NCI-H2081 (cell line): ENCODE measurements at places on chromosomes 6 and 20.

GRCh38 chr6:116036075-116036773 is 24.5 kb downstream of the FRK start:
- no peak for DNase-seq

GRCh38 chr6:137471986-137472385 is 22.2 kb downstream of the OLIG3 start:
- peak; percentile 42 for DNase-seq

- DNase-seq = no peak
These were observed 192.2 kb downstream of the FARS2 start for GRCh38 chr6:5453546-5453945.

DNA sequence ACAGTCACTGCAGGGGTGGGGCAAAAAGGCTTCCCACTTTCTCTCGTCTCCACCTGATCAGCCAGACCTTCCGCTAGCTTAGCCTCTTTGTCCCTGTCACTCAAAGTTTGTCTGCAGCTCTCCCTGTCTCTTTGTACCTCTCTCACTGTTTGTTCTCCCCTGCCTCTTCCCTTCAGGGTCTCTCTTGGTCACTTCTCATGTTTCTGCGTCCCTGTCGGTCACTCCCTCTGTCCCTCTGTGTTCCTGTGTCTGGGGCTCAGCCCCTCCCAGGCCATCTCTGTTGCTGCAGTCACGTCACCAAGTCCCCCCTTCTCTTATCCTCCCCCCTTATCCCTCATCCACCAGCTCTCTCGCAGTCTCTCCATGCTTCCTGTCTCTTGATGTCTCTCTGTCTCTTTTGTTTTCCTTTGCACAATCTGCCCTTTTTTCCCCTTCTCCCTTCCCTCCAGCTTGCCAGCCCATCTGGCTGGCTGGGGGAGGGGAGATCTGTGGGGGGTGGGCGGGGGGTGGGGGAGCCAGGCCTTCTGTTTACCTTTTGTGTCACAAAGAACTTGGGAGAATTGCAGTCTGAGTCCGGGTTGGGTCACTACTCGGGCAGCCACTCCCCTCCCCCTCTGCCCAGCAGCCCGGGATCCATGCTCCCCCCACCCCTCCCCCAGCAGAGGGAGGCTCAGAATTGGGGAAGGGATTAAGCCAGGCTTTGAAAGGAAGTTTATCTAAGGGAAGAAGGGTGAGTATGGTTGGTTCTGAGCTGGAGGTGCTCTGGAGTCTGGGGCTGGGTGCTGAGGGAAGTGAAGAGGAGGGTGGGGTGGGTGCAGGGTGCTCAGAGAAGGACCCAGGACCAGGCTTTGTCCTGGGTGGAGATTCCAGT is 32.3 kb downstream of the FOXP4 start:
- peak; percentile 26 for DNase-seq

DNA sequence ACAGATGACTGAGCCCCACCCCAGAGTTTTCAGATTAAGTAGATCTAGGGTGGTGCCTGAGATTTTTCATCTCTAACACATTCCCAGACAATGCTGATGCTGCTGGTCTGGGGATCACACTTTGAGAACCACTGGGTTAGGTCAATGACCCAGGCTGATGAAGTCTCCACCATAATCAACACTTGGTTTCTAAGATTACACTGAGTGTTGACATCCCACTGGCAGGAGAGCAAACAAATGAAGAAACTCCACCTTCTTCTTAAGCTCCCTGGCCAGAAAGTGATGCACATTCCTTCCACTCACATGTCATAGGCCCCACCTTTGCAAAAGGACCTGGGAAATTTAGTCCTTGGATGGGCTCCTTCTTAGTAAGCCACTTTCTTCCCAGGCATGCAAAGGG is 53.1 kb downstream of the MAFB start:
- no peak for DNase-seq

GRCh38 chr6:100342830-100343229 is 121.9 kb downstream of the SIM1 start:
- DNase-seq = no peak

GRCh38 chr6:128208078-128208477 is 307.2 kb upstream of the THEMIS start:
- no peak for DNase-seq

DNA sequence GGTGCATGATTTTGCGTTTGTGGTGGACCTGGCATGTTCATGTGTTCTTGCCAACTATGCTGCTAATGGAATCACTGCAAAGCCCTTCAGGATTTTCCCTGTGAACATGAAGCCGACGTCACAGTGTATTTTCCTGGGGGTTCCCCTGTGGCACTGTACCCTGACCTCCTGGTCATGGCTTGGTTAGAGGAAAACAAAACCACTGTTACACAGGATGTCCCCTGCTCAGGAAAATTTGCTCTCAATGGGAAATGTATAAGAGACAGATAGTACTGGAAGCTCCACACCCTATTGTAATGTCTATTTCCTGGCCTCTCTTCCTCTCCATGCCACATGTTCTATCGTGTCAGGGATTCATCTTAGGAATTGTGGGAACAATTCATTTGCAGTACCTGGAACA is 19.7 kb downstream of the TSHZ2 start:
- no peak for DNase-seq
